ENCODE measurements at places on chromosomes 11 and 22.
A peak's percentile ranks its signal among the peaks of the same experiment; 100 is the strongest.

DNA sequence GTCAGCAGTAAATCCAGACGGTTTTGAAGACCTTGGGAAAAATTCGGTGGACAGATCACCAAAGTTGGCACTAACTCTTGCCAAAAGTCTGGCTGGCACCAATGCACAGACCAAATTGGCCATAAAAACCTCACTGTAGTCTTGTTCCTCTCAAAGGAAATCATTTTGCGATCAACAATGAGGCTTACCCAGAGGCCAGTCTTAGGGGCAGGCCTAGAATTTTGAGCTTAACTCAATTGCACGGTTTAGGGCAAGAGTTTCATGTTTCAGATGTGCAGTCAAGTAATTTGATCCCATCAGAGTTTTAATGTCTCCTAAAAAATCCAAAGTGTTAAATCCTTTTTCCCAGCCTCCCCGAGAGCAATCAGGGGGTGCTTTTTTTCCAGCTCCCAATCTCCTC is 19.0 kb downstream of the MPPED2 start:
- no peak for DNase-seq

DNA sequence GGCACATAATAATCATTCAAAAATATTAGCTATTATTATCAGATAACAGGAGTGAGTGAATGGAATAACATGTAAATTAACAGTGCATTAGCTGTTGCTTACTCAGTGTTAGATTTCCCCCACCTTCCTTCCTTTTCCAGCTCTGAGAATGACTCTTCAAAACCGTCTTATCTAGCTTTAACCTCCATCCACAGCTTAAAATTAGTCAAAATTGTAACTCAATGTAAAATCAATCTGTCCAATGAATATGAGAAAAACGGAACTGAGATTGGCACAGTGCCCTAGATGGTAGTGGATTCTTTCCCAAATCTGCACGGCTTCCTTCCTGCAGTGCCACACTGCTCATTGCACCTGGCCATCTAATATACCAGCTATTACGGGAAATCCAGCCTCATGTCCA is 156.8 kb upstream of the BDNF start:
- no peak for DNase-seq

- DNase-seq = no peak
These were observed 838 bp downstream of the FKBP2 start for GRCh38 chr11:64241491-64242374.

DNA sequence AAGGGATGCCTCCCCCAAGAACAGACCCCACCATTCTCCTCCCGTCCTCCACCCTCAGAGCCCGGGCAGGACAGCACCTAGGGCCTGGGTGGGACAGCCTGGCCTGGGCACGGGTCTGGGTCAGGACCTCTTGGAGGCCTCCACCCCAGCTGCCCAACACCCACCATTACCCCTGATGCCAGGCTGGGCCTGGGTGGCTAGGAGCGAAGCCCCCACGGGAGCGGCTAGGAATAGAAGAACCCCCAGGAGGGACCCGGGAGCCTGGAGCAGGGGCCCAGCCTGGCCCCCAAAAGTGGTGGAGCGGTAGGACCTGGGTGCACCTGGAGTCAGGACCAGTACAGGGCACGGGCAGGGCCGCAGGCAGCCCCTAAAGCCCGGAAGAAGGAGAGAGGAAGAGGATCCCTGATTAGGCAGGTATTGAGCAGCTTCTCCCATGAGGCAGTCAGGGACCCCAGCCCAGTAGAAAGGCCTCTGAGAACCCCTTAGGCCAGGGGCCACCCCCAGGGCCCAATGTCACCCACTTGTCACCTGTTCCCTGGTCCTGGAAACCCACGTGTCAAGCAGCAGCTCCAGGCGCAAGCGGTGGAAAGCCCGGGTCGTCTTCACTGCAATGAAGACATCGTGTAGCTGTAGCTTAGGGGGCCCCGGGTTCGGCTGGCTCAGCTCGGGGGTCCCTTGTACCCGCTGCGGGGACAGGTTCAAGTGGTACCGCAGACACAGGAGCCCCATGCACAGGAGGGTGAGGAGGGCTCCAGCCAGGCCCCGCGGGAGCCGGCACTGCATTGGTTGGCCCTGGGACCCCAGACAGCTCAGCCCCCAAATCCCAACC is 575 bp downstream of the MFNG start:
- peak; percentile 35 for DNase-seq

GRCh38 chr11:60310407-60310998 is 16.6 kb upstream of the MS4A6E start:
- DNase-seq = no peak

- DNase-seq = no peak
These were observed 78.6 kb downstream of the RTL6 start for GRCh38 chr22:44419429-44419828.

DNA sequence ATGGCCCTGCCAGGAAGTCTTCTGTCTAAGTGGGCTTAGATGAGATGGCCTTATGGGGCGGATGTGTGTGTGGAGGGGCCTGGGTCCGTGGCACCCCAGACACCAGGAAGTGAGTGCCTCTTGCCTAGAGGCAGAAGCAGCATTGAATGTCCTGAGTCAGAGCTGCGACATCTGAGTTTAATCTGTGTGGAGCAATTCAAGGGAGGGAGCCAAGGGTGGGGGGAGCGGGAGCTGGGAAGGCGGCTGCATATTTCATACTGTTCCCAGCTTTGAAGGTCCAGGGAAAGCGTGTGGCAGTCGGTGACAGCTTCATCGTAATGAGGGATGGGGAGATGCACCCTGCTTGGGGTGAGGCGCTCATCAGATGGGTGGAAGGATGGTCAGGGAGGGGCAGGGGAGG is 73.5 kb upstream of the THY1 start:
- no peak for DNase-seq

GRCh38 chr22:37330200-37331033 is 48.1 kb downstream of the CYTH4 start:
- no peak for DNase-seq

GRCh38 chr22:44125421-44125820 is 55.3 kb upstream of the PARVG start:
- no peak for DNase-seq

- DNase-seq = no peak
These were observed 53.3 kb downstream of the CD82 start for GRCh38 chr11:44618561-44619425.

- no peak for DNase-seq
These were observed 11.9 kb downstream of the SHANK3 start for GRCh38 chr22:50684501-50684900.

DNA sequence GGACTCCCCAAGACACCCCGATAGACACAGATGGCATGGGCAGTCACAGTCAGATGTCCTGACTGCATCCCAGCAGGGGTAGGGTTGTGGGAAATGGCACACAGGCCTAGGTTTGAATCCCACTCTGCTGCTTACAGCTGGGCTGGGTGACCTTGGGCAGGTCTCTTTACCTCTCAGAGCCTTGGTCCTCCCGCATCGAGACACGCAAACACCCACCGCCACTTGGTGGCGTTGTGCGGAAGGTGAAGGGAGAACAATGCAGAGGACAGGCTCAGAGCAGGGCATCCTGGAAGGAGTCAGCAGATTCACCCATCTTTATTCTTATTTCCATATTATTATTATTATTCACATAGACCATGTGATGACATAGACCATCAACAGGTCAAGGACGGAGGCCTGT is 140.5 kb downstream of the MIAT start:
- no peak for DNase-seq

GRCh38 chr11:26860091-26860780 is 133.7 kb upstream of the FIBIN start:
- DNase-seq = no peak

GRCh38 chr22:46171940-46172339 is 21.6 kb downstream of the PPARA start:
- no peak for DNase-seq

DNA sequence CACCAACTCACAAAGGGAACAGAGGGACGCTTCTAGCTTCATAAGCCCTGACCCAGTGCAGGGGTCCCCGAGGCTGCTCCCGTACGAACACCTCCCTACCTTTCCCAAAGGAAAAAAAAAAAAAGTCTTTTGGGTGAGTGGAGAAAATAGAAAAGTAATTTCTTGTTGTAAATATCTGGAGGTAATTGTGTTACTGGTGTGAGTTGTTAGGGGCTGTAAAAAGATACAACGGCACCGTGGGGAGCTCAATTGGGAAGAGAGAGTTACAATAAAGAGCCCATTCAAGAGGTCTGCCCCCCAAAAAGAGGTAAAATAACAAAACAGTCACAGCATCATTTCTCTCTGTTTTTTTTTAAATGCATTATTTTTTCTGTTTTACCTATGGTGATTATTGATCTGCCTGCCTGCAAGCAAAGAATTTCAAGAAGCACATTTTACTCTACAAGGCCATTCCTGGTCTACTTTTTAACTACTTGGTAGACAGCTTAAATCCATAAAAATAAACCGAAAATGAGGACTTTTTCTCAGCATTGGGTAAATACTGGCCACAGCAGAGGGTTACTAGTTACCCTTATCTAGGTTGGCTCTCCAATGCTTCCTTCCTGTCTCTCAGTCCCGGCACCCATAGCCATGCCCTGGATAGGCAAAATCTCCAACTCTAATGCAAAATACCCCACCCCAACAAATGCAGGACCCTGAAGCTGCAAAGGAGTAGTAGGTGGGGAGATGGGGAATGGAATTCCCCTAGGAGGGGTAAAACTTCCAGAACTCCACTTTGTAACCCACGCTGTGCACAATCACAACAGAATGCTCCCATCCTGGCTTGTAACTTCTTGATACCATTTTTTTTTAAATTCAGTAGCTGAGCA is 3.1 kb downstream of the PAX6 start:
- no peak for DNase-seq

DNA sequence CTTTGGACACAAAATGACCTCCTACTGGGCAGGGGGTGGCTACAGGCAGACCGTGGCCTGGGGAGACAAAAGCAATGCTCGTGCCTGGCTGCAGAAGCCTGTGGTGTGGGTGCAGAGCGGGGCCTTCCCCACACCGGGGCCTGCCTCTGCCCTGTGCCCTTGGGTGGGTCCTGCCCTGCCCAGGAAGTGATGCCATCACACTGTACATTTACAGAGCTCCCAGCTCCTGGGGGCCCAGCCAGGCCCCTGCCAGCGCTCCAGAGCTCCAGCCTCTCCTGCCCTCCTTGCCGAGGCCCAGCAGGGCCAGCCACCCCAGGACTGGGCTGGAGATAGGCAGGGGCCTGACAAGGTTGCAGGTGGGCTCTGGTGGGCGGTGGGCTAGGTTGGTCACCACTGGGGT is 40.1 kb downstream of the MUC5B start:
- DNase-seq = no peak

DNA sequence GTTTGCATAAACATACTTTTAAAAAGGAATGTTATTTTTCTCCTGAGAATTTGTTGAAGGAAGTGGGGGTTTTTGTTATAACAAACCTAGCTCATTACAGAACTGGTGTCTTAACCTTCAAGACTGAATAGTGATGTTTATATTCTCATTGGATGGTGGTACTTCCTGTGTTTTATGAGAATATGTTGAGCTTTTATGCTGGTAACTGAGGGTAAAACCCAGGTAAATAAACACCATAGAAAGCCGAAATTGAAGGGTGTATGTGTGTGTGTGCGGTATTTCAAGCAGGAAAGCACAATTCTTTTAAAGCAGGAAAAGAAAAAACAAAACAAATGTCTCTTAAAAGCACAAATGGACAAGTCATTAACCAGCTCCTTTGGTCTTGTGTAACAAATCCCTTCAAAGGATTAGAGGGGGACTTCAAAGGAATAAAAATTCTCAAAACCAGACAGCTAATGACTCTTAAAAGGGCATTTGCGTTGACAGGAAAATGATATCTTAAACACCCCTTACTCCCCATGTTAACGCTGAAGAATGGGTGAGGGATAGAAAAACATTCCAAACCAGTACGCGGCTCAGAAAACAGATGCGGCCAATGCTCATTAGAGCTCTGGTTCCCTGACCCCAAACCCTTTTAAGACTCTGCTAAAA is 23.8 kb downstream of the LMO2 start:
- DNase-seq = no peak

- no peak for DNase-seq
These were observed 76.9 kb downstream of the KCNJ1 start for GRCh38 chr11:128790196-128790595.

DNA sequence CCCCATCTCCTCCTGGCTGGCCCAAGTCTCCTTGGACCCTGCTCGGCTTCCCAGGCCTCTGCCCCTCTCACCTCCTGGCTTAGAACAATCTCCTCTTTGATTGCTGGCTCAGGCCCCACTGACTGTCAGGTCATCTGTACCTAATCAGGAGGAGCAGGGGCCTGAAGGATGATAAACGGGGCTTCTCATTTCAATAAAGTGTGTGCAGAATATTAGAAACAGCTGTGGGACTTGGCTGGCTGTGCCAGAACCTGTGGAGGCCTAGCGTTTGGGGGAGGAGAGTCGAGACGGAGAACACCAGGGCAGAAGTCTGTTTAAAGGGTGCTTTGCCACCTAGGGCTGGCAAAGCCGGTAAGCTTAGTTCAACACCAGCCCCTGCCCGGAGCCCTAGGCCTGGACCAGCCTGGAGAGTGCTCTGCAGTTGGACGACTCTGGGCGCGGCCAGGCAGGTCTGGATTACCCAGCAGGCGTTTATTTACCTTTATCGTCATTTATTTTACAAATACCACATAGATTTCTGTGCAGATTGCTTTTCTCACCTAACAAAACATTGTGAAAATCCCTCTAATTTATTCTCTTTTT is 10.1 kb upstream of the VSIG10L2 start:
- no peak for DNase-seq

- DNase-seq = no peak
These were observed 101.7 kb downstream of the DEUP1 start for GRCh38 chr11:93432247-93432646.

- DNase-seq = no peak
These were observed 67.2 kb downstream of the USP35 start for GRCh38 chr11:78255919-78256318.

DNA sequence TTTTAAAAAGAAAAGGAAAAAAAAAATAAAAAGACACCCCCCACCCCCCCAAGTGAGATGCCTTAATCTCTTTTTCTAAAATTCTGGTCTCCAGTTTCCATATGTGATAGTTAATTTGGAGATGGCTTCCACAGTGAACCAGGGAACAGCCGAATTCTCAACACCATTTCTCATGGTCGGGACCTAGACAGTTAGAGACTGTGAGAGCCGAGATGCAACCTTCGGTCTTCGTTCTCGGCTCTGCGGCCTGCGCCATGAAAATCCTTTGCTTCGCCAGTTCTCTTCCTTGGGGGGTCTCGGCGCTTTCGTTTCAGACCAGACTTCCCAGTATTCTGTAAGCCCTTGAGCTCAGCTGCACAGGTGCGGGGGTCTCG is 723 bp downstream of the CACNG2 start:
- DNase-seq = no peak

DNA sequence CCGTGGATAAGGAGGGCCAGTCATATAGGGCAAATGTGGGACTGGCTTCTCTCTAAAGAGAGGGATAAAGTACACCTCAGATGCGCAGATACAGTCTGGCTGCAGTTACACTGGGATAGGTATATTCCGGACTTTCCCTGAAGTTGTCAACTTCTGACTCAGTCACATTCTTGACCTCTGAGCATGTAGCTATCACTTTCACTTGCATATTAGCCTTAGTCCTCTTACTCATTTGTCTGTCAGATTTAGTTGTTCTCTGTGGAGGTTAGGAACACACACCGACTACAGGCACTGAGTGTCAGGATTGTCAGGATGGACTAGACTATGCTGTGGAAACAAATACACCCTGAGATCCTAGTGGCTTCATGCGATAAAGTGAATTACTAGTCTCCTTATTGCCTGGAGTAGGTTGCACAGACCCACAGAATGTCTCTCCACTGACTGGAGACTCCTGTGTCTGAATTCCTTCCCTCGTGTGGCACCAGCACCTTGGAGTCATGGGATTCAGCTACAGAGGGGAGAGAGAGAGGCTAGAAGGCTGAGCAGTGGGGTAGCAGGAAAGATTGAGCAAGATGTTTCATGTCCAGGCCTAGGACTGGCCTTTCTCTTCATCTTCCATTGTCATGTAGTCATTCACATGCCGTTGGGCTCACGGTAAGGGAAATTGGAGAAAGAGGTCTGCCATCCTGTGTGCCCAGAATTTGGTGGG is 654.3 kb downstream of the NTM start:
- no peak for DNase-seq
